ENCODE measurements at places on chromosomes 5 and 9.

DNA sequence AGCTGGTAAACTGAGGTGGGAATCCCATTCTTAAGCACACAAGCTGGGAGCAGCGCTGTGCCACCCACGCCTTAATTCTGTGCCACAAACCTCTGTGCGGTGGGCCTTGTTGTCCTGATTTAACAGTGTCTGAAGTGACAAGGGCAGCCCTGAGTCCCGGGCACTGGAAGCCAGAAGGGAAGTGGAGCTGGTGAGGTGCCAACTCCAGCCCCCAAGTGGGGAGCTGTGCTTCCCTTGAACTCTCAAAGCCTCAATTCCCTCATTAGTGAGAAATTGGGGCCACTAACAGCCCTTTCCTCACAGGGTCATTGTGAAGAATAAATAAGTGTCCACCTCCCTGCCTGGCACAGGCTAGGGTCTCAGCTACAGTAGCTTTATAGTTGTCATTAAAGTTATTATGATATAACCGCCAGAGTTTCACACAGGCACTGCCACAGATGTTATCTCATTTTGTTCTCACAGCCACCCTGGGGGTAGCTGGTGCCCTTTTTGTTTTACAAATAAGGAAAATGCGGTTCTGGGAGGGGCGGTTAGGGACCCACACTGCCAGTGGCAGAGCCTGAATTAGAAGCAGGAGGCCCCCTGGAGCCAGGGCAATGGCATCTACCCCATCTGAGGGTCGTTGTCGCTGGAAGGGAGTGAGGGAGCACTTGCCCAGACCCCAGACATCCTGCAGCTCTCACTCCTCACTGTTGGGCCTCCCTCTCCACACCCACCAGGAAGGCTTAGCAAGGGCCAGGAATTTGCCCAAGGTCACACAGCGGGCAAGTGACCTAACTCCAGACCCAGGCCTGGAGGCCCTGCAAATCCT, 2.1 kb upstream of the TLX3 start:
- DNase-seq = no peak

- DNase-seq = no peak
These were observed 214.6 kb downstream of the CDK5RAP2 start for GRCh38 chr9:120365386-120365785.

DNA sequence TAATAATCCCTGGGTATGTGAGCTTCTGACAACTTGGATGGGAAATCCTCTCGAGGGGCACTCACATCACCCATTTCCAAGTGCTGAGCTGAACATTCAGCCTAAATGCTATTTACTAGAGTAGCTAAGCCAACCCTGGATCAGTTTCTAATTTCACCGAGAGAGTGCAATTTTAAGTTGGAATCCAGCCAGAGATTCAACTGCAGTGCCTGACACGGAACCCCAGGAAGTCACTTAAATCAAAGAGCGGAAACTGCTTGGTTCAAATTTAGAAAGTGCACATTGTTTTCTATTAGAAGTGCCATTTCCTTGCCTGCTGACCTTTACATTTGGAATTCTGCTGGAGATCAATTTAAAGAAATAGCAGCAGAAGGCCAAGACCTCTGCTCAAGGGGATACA, 8.8 kb downstream of the SPRY4 start:
- DNase-seq = no peak

DNA sequence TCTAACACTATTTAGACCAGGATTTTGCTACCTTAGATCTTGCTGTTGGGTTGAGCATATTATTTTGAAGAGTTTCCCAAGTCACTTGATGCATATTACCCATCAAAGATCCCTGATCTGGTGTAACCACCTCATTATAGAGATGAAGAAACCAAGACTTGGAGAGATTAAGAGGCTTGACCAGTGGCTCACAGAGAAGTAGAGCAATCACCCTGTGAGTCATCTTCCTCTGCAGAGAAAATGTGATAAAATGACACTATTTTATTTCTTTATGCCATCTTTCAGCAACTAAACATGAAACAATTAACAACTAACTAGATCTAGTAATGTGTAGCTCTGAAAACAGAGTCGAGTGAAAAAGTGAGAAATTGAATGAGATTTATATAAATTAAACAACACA, 76.1 kb downstream of the KIF4B start:
- no peak for DNase-seq

DNA sequence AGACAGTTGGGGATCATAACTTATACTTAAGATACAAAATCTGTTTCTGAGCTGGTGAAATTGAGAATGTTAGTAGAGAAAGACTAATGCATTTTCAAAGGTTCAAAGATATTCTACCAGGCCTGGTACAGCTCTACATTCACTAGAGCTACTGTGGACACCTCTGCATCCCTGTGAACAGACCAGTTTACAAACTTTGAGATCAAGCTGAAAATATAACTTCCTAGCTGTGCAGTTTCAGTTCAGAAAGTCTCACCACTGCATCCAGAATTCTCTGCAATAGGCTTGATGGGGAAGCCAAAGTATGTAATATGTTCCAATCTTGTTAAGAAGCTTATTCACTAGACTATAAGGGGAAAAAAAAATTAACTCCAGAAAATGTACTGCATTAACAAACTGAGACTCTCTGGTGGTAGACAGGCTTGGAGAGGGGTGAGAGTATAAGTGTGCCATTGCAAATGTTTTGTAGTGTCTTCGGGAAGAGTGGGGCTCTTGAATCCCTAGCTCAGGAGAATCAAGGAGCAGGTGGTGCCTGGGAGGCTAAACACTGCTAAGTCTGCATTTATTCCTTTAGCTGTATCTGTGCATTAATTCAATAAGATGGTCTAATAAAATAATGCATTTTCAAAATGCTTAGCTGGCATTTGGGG, 671.9 kb downstream of the NR2F1-AS1 start:
- no peak for DNase-seq

- DNase-seq = no peak
These were observed 164.0 kb downstream of the CARTPT start for GRCh38 chr5:71882826-71883741.

GRCh38 chr9:134651226-134651905, 9.8 kb downstream of the COL5A1 start:
- no peak for DNase-seq

GRCh38 chr9:31188496-31188895, 1195.9 kb upstream of the ACO1 start:
- DNase-seq = no peak

GRCh38 chr5:61735995-61736394, 403.9 kb downstream of the ZSWIM6 start:
- no peak for DNase-seq

DNA sequence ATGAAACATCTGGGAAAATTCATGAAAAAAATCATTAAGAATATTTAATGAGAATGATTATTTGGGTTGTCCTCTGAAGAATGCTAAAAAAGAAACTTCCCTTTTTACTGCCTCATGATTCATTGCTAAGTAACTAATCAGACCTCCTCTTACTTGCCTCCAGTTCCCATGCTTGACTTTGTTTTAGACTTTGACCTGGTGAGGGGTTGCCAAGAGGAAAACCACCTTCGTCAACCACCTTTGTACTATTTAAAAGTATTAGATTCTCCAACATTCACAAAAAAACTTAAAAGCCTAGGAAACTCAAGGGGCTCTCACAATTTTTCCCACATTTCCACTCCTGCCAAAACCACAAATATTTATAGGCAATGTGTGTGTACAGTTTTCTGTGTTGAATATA, 115.2 kb upstream of the ST8SIA4 start:
- no peak for DNase-seq

DNA sequence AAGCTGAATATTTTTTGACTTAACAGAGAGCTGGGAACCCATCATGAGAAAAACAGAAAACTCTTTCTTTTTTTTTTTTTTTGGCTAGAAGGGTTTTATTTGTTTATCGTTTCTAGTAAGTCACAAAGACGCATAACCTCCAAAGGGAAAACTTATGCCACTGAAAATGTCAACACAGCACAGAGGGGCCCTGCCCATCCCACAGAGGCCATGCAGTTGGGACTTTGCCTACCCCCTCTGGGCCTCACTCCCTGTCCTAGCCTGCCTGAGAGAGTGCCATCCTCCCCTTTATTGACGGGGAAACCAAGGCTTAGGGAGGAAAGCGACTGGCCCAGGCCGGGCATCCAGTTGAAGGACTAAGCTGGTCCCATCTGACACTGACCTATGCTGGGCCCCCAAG, 74.7 kb downstream of the VAV2 start:
- no peak for DNase-seq

- DNase-seq = no peak
These were observed 20.4 kb upstream of the DMAC1 start for GRCh38 chr9:7819984-7820383.

GRCh38 chr5:40416588-40416987, 263.1 kb upstream of the PTGER4 start:
- DNase-seq = no peak

DNA sequence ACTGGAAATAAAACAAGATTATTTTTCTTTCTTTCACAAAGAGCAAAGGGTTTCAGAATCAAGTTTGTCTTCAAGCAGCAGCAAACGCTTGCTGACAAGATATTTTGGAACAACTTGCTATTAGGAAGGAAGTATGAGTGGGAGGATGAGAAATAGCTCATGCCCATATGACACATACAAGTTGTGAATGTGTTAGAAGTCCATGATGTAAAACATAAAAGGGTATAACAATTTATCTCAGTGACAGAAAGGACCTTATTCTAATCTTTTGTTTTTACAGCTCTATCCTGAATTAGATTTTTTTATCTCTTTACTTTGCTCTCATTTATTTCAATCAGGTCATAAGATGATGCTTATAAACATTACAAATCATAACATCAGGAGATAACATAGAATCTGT, 516.6 kb upstream of the MEF2C start:
- DNase-seq = no peak

DNA sequence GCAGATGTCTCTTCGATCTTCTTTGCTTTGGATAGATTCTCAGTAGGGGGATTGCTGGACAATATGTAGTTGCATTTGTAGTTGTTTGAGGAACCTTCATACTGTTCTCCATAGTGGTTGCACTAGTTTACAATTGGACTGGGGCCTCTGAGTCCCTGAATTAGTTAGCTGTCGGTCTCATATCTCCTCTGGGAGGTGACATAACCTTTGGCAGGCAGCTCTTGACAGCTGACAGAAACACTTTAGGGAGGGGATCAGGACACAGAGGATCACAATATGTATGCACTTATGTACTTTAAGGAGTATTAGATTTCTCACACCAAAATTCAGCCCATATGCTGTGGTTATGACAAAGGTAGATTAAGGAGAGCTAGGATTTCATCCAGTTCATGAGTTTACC, 1279.9 kb upstream of the DMAC1 start:
- no peak for DNase-seq

GRCh38 chr9:76502746-76503145, 43.8 kb downstream of the GCNT1 start:
- DNase-seq = no peak

DNA sequence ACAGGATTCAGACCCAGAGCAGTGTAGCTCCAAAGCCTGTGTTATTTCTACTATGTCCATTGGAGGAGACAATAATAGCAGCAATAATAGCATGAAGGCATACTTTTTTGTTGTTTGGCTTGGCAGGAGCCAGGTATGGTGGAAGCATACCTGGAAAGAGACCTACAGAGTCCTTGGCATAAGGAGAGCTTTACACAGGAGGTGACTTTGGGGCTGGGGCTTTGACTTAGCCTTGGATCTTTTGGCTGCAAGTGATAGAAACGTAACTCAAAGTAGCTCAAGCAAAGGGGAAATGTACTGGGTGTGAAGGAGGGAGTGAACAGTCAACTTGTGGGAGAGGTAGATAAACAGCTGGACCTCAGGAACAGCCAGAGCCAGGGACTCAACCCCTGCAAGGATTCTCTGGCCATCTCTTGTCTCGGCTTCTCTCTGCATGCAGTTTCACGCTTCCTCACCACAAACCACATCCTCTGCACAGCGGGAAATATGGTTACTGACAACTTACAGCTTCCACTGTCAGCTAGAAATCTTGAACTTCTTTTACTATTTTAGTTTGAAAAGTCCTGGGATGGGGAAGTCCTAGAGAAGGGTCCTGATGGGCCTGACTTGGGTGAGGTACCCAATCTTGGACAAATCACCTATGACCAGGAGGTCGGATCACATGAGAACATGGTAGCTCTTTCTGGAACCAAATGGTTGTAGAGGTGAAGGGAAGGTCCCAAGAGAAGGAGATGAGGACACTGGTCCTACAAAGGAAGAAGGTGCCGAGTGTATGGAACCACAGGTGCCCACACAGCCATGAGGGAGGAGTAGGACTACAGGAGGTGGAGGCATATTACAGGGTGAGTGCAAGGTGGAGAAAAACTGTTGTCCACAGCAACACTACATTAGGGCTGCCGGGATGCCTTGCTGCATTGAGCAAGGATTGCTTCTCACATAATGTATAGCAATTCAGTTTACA, 47.0 kb upstream of the TGFBR1 start:
- no peak for DNase-seq

DNA sequence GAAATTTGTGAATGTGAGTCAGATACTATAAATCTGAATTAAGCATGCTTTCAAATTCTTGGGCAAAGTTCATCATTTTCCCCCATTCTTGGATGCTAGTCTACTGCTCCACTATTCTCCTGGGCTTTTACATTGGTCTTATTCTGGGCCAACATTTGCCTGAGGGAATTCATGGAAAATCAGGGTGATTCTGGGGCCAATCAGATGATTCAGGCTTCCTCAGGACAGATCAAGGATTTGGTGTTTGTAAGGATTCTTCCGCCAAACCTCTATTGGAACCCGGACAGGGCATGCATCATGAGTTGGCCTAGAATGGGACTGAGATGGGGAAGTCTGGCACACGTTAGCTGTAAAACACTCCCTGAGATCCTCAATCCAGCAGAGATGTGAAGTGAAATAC, 113.8 kb downstream of the MEF2C start:
- DNase-seq = no peak

- DNase-seq = no peak
These were observed 140.3 kb downstream of the BNC2 start for GRCh38 chr9:16730162-16730561.

DNA sequence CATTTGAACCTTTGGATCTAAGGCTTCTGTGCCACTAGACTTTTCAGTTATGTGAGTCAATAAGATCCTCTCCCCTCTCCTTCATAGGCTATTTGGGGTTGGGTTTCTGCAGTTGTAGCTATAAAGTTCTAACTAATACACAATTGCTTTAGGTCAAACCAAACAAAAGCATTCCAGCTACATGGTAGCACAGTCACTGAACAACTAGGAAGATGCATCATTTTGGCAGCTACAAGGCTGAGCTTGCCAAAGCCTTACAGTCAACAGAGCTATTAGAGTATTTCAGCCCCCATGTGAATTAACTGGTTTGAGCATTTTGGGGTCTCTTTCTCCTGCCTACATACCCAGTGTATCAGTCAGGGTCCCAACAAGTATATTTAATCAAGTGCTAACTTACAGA, 234.6 kb downstream of the ZNF608 start:
- DNase-seq = no peak

GRCh38 chr9:99294850-99295461, 72.9 kb downstream of the SEC61B start:
- DNase-seq = no peak

DNA sequence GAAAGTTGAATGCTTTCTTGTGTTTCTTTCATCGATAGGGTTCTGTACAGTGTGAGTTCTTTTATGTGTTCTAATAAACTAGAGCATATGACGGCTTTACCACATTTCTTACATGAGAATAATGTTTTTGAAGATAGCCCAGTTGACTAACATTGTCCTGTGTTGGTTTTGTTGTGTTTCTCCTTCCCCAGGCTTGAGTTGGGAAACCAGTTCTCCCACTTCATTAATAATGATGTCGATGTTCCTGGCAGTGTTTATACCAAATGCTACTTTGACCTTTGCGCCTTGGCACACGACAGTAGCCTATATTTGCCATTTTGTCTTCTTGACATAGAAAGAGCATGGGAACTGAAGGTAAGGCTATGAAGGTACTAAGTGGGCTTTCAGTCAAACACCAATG, 14.4 kb upstream of the ZNF782 start:
- no peak for DNase-seq

GRCh38 chr5:143740956-143741355, 71.0 kb upstream of the HMHB1 start:
- no peak for DNase-seq
